ENCODE measurements at places on chromosomes 6 and 20.

DNA sequence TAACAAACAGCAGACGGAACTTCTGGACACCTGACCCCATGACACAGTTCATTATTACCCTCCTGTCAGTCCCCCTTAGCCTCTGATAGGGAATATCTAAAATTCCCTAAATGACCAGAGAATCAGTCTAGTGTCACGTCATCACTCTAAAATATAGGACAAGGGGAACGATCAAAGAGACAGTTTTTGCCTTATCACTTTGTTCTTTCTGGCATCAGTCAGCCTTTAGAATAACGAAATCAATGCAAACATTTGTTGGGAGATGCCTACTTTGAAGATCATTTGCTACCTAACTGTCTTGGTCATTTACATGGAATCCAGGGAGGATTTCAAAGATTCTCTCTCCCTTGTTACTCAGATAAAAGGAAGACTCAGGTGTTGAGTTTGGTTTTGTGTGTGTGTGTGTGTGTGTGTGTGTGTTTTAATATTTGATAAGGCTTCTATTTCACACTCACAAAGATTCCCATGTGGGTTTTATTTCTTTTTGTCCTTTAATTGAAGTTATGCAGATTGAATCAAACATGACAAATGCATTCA is 28.3 kb downstream of the LINC00237 start:
- DNase-seq = no peak

DNA sequence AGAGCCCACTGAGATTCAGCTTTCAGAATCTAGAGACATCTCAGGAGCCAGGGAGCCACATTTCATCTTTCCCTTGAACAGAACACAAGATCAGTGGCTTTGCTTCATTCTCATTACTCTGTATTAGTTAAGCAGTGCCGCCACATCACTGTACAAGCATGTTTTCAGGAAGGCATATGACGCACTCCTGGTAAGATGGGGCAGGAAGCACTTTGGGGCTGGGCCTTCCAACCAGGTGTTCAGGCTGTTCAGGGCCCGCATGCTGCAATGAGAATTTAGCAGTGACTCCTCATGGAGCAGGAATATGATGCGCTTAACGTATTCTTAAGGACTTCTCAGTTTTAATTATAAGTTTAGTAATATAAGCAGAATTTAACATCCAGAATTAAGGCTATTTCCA is 29.7 kb upstream of the GNRH2 start:
- DNase-seq = no peak

- no peak for DNase-seq
Measured at GRCh38 chr20:58986286-58986967, 5.4 kb downstream of the NELFCD start.

GRCh38 chr20:9635750-9636149 is 121.4 kb downstream of the LAMP5 start:
- no peak for DNase-seq

GRCh38 chr20:56809668-56810067 is 180.6 kb downstream of the TFAP2C start:
- no peak for DNase-seq

DNA sequence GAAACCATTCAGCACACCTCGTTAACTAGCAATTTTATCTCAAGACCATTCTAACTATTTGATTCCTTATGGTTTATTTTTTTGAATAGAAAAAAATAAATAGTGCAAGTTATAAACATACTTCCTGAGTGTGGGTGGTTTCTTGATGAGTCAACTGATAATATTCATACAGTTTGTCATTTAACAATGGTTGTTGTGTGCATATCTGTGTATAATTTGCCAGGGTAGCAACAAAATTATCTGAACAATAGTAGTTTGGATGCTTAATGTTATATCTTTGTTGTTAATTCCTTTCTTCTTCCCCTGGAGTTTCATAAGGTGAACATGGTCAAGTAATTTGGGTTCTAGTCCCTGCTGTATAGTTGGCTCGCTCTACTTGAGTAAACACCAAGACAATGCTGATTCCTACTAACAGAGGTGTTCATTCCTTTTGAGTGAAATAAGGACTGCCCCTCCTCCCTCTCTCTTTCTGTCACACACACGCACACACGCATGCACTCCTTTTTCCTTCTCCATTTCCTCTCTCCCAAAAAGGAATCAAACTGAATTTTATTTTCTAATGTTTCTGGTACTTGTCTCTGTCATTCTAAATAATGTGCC is 938.1 kb upstream of the EPHA7 start:
- DNase-seq = no peak

DNA sequence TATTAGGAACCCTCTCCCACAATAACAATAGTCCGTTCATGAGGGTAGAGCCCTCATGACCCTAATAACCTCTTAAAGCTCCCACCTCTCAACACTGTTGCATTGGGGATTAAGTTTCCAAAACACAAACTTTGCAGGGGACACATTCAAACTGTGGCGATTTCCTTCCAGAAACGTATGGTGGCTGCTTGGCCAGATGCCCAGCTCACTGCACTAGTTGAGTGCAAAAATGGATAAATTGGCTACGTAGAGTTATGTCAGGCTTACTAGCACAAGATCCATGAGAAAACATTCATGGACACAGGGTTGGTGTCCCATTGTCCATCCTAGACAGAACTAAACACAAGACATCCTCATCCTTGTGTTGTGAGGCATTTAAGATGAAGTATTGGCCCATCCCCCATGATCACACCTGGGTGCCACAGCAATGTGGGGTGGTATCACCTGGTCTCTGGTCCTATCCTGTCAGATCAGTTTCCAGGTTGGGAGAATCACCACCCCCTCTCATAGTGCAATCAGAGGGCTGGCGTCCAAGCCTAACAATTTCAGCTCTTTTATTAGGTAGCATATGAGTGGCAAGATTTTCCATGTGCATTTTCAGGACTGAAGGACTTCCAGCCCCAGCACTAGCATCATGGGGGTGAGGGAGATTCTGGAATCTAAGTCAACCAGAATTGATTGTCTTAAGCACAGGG is 63.4 kb upstream of the ELOVL5 start:
- no peak for DNase-seq

GRCh38 chr6:80163754-80164187 is 57.3 kb downstream of the BCKDHB start:
- no peak for DNase-seq

- DNase-seq = no peak
Measured at GRCh38 chr20:37773291-37773826, 79.5 kb downstream of the CTNNBL1 start.

- DNase-seq = no peak
Measured at GRCh38 chr6:163526346-163526745, 111.8 kb downstream of the QKI start.

- no peak for DNase-seq
Measured at GRCh38 chr6:166691746-166692145, 64.7 kb upstream of the RPS6KA2 start.

DNA sequence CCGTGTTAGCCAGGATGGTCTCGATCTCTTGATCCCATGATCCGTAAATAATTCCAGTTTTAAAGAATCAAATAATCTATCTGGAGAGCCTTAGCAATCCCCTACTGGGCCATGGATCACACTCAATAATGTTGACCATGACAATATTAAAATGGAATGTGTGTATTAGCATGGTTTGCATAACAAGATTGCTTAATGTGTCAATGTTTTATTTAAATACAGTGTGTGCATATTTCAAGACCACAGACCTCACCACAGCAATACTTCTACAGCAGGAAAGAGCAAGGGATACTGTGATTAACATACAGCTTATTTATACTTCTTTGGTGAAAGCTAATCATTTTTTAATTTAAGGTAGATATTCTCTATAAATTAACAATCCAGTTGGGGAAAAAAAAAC is 470.4 kb downstream of the TFAP2B start:
- DNase-seq = no peak

GRCh38 chr6:3410385-3411360 is 46.2 kb downstream of the SLC22A23 start:
- DNase-seq = peak; percentile 55

GRCh38 chr6:49556429-49556837 is 6.0 kb downstream of the C6orf141 start:
- no peak for DNase-seq

DNA sequence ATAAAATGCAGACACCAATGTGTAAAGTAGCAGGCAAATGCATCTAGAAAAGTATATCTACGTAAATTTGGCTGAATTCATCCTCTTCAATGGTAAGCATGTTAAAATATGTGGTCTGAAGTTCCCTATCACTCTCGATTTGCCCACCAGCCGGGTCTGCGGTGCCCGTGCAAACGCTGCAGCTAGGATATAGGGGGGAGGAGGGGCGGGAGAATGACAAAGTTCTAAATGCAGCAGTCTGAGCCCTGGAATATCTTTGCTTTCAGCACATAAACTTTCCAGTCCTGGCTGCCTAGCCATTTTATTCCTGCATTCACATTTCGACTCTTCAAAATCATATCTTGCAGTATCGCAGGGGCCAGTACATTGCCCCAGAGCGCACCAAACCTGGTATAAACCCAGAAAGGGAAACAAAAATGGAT is 708 bp downstream of the NRN1 start:
- no peak for DNase-seq

- no peak for DNase-seq
Measured at GRCh38 chr6:38583523-38583922, 56.2 kb downstream of the BTBD9 start.

DNA sequence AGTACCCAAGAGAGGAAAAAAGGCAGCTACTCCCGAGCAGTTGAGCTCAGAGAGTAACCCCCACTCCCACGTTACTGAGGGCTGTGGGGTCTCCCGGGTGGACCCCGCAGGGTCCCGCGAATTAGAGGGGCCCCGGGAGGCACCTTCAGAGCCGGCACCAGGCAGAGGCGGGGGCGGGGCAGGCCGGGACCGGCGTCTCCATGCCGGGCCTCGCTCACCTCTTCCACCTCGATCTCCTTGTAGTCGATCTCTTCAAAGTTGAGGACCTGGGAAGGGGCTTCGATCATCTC is 381 bp downstream of the MAP3K7 start:
- DNase-seq = no peak

- DNase-seq = no peak
Measured at GRCh38 chr6:106287215-106287614, 38.3 kb downstream of the ATG5 start.

DNA sequence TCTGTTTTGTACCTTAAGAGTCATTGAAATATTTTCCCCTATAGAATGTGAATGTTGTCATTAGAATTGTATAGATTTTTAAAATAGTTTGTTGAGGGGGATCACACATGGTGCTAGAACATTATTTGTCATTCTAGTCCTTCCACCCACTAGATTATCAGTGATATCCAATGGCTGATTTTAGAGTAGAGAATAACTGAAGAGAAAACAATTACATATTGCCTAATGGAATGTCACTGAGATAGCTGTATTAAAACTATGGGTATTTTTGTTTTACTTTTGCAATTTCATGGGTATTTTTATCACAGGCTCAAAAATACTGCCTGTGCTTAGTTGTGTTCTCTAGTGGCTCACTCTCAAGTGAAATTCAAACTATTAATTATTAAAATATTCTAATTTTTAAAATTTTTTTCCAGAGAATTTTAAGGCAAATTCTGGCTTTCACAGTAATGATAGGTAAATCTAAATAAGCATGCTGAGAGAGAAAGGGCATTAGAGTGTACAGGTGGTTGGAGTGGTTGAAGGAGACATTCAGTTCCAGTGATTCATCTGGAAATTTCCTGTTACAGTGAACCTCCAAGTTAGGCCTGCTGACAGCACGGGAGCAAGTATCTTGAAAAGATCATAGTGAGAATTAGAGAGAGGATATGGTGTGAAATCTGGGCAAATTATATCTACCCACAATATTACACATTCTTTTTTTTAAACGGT is 399.6 kb downstream of the NKAIN2 start:
- no peak for DNase-seq

GRCh38 chr6:135243871-135244796 is 63.0 kb downstream of the MYB start:
- DNase-seq = no peak

DNA sequence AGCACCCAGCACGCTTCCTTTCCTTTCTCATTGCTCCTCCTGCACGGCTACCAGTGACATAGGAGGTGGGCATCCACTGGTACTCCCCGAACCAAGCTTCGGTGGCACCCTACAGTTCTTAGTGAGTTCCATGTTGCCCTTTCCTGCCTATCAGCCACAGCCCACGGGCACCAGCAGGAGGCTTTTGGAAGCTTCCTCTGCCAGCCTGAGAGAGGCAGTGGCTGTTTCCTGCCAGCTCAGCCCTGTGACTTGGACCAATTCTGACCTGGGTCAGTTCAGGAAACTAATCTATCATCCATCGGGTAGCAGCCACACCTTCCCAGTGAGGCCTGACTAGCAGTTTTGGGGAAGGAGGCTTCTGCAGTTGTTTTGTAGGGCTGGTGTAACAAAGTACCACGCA is 176.4 kb upstream of the UST start:
- DNase-seq = no peak

- no peak for DNase-seq
Measured at GRCh38 chr6:104711371-104711770, 148.3 kb downstream of the HACE1 start.

GRCh38 chr6:79431537-79431933 is 105.7 kb downstream of the LCA5 start:
- no peak for DNase-seq

DNA sequence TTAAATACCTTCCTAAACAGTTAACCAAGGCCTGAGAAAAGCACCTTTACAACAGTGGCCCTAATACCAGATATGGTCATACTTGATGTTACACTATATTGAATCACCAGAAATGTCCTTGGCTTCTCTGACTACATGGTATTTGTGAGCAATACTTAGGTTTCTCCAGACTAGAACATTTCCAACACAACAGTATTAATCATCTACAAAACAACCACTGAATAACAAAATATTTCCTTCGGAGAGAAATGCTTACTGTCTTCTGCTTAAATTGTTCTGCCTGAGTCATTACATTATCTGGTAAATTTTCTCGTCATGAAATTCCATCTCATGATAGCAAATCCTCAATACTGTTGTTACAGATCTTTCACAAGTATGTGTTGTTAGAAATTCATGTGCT is 252.9 kb upstream of the RUNX2 start:
- DNase-seq = no peak

DNA sequence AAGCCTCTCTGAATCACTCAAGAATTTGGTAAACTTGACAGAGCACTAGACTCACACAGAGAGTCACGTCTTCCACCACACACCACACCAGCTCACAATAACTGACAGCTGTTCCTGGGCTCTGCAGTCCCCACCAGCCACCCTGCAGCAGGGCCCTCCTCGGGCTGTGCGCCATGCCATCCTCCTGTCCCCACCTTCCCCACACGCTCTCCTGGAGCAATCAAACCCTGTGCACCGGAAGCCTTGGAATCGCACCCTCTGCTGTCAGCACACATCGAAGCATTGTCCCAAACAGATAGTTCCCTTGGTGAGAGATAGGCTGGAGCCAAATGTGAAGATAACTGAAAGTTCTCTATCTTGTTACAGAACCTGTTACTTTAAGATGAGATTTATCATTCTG is 191.0 kb downstream of the TBXT start:
- DNase-seq = no peak

GRCh38 chr6:39941138-39941537 is 6.9 kb upstream of the MOCS1 start:
- DNase-seq = no peak

Data from uterus (tissue), 4 donors.